Naive B cell (primary cell): ENCODE measurements at places on chromosomes 7 and 10. TPM values are rescaled to one million over a fixed set of nuclear protein-coding genes. Genes with fewer than 3 reads are reported as not detected.

GRCh38 chr7:26291699-26292538 lies at the start of gene SNX10:
TSS of gene SNX10 (plus strand) at chr7:26291862. CDS start at chr7:26346443, 54,581 bp downstream.
- H3K4me1 ChIP-seq, result peaks cover 45% of the 10 kb centered on the region
- peak within 1 kb of the TSS; percentile 96 for H3K27ac ChIP-seq
- H3K27me3 ChIP-seq, result no peaks in the 10 kb centered on the region
- H3K36me3 ChIP-seq, result no peaks in the 10 kb centered on the region
- DNase-seq, result peak; percentile 80

DNA sequence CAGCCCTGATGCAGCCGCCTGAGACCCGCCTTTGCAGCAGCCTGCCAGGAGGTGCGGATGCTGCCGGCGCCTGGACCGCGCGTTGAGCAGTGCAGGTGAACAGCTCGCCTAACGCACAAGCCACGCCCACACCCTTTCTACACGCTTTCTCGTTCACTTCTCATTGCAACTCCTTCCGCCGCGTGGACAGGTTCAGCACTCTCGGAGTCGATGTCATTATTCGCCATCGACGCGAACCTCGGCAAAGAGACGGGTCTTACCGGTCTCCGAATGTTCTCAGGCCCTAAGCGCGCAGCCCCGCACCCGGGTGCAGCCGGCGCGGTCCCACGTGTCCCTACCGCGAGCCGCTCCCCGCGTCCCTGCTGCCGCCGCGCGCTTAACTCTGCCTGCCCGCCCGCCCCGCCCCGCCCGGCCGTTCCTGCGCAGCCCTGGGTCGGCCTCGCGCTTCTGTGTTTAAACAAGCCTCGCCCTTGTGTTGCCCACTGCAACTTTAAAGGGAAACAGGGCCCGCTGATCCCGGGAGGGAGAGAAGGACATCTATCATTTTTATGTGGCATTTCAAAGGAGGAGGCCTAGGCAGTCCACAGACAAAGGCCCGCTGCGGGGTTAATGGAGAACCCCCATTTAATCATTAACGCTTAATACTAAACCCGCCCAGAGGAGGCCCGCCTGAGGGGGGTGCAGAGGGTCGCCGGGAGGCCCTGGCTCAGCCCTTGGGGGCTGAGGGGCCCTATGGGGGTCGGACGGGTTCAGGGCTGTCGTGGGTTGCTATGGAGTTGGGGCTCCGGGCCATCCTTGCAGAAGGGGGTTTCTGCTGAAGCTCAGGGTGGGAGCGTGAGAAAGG lies 128.5 kb downstream of the WDR11 start:
- H3K36me3 ChIP-seq, result no peaks in the 10 kb centered on the region
- H3K27me3 ChIP-seq, result peaks cover 54% of the 10 kb centered on the region
- no peaks in the 10 kb centered on the region for H3K4me1 ChIP-seq
- no peak for DNase-seq

- no peak overlapping the region for H3K4me3 ChIP-seq
- H3K36me3 ChIP-seq, result no peaks in the 10 kb centered on the region
- DNase-seq, result no peak
- no peaks in the 10 kb centered on the region for H3K4me1 ChIP-seq
- H3K27ac ChIP-seq, result no peak overlapping the region
- H3K27me3 ChIP-seq, result peaks cover 11% of the 10 kb centered on the region
Observed at GRCh38 chr10:88858491-88858890, 6.8 kb upstream of the ANKRD22 start.

DNA sequence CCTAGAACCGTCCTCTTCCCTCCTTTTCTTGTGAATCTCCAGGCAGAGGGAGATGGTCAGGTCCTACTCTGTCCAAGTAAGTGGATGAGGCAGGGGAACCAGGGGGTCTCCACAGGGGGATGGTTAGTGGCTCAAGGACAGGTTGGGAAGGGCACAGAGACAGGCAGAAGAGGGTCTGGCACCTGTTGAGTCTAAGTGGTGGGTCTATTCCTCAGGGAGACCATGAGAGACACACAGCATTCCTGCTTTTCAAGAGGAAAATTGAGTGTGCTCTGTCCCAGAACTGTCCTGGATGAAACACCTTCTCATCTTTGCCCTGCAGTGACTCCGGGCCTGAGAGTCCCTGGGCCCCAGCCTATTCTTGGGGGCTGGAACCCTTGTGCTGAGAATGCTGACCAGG lies 184.8 kb upstream of the GALNT17 start:
- no peak overlapping the region for H3K27ac ChIP-seq
- H3K4me1 ChIP-seq, result no peaks in the 10 kb centered on the region
- no peak for DNase-seq
- H3K36me3 ChIP-seq, result no peaks in the 10 kb centered on the region

- no peak overlapping the region for H3K4me3 ChIP-seq
- DNase-seq, result no peak
- H3K4me1 ChIP-seq, result no peaks in the 10 kb centered on the region
Observed at GRCh38 chr7:135109976-135110375, 37.9 kb upstream of the TMEM140 start.

- H3K27ac ChIP-seq, result no peak overlapping the region
- H3K4me1 ChIP-seq, result no peaks in the 10 kb centered on the region
- H3K27me3 ChIP-seq, result peaks cover 7% of the 10 kb centered on the region
- no peaks in the 10 kb centered on the region for H3K36me3 ChIP-seq
- H3K4me3 ChIP-seq, result no peak overlapping the region
- no peak for DNase-seq
Observed at GRCh38 chr10:6701289-6701688, 121.2 kb upstream of the PRKCQ start.

- no peaks in the 10 kb centered on the region for H3K4me1 ChIP-seq
- H3K27me3 ChIP-seq, result peaks cover 19% of the 10 kb centered on the region
- peak; percentile 60 for DNase-seq
- no peaks in the 10 kb centered on the region for H3K36me3 ChIP-seq
Observed at GRCh38 chr10:23314835-23315239, 29.8 kb downstream of the C10orf67 start.

- DNase-seq, result no peak
- no peaks in the 10 kb centered on the region for H3K27me3 ChIP-seq
- H3K4me1 ChIP-seq, result peaks cover 24% of the 10 kb centered on the region
- peaks cover 16% of the 10 kb centered on the region for H3K36me3 ChIP-seq
Observed at GRCh38 chr7:149713731-149714068, 59.7 kb downstream of the ZNF467 start.

DNA sequence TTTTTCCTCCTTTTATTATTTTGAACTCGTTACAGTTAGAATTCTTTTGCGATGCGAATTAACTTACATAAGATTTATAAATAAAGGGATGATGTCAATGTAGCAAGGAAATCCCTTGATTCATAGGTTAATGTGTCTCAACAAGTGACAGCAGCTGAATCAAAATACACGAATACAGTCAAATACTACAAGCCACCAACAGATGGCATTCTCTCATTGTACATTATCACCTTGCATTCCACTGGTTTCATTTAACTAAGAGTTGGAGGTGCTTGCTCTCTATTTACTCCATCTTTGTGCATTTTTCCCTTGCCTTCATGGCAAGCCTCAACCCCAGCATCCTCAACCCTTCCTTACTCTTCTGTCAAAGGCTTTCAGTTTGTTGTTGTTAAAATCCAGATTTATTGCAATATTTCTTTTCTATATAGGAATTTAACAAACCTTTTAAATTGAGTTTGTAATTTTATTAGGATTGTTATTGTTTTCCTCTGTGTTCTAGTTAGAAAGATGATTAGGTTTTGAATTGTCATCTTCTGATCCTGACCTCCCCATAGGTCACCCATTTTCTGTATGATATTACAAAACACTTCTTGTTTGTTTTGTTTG lies 78.3 kb downstream of the SLC25A40 start:
- DNase-seq, result peak; percentile 18
- H3K36me3 ChIP-seq, result no peaks in the 10 kb centered on the region
- H3K4me1 ChIP-seq, result no peaks in the 10 kb centered on the region
- no peak overlapping the region for H3K4me3 ChIP-seq

- DNase-seq, result no peak
- H3K4me1 ChIP-seq, result peaks cover 1% of the 10 kb centered on the region
- no peak overlapping the region for H3K4me3 ChIP-seq
- H3K36me3 ChIP-seq, result peaks cover 9% of the 10 kb centered on the region
- no peaks in the 10 kb centered on the region for H3K27me3 ChIP-seq
Observed at GRCh38 chr7:47525066-47525623, 56.8 kb downstream of the TNS3 start.

DNA sequence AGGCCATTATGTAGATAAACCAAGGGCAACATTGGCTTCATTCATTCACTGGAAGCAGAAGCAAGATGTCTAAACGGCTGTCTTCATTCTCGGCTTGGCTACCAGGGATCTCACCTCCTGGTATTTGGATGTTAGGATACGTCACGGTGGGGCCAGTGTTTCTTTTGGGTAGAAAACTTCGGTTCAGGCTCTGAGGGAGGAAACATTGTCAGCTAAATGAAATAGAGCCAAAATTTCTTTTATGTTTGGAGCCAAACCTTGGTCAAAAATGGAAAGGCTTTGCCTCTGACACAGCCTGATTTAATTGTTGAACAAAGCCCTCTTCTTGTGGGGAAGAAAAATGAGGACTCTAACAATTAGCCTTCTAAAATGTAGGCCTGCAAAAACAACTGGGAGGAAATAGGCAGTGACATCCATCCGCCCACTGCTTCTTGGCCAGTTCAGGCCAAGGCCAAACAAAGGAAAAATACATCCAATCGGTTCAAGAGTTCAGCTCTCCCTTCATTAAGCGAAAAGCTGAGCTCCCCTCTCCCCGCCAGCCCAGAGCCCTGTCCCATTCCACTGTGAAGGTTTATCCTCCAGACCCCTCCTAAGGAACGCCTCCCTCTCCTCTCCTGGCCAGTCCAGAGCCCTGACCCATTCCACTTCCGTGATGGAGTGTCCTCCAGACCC lies 44.4 kb downstream of the PFKFB3 start:
- H3K4me3 ChIP-seq, result no peak overlapping the region
- peaks cover 4% of the 10 kb centered on the region for H3K36me3 ChIP-seq
- DNase-seq, result no peak
- no peaks in the 10 kb centered on the region for H3K27me3 ChIP-seq
- no peaks in the 10 kb centered on the region for H3K4me1 ChIP-seq
- H3K27ac ChIP-seq, result no peak overlapping the region

- no peak for DNase-seq
- no peak overlapping the region for H3K4me3 ChIP-seq
- no peaks in the 10 kb centered on the region for H3K36me3 ChIP-seq
- no peak overlapping the region for H3K27ac ChIP-seq
- no peaks in the 10 kb centered on the region for H3K4me1 ChIP-seq
Observed at GRCh38 chr7:11726794-11727155, 105.2 kb downstream of the THSD7A start.

DNA sequence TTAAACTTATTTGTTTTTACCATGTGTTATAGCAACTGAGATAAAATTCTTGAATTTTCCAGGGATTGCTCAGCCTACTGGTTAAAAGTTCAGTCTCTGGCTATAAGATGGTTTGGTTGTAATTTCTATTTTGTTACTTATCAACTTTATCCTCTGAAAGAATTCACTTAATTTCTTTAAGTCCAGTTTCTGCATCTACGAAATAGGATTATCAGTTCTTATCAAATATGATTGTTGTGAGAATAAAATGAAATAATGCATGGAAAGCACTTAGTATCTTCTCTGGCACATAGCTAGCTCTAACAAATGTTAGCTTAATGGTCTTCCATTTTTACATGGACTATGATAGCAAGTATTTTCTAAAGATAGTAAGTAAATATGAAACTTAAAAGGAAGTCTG lies 53.3 kb downstream of the SEMA3D start:
- no peaks in the 10 kb centered on the region for H3K4me1 ChIP-seq
- no peaks in the 10 kb centered on the region for H3K27me3 ChIP-seq
- no peak overlapping the region for H3K4me3 ChIP-seq
- H3K36me3 ChIP-seq, result no peaks in the 10 kb centered on the region

DNA sequence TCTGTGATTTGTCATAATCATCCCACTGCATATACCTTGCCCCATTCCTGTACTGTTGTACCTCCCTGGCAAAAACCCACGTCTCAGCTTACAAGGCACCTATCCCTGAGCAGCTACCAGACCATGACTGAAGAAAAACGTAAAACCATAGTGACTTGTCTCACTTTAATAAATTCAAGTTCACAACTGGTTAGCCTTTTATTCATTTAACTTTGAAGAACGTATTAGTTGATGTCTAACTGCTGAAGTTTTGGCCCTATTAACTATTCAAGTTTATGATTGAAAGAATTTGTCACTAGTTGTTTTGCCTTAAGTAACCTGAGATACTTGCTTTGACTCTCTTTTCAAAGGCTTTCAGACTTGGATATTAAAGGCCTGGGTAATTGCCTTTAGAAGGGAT lies 59.7 kb downstream of the GALNT11 start:
- no peaks in the 10 kb centered on the region for H3K27me3 ChIP-seq
- no peak overlapping the region for H3K4me3 ChIP-seq
- no peaks in the 10 kb centered on the region for H3K4me1 ChIP-seq
- no peak overlapping the region for H3K27ac ChIP-seq
- no peak for DNase-seq

- H3K36me3 ChIP-seq, result no peaks in the 10 kb centered on the region
- H3K4me3 ChIP-seq, result no peak overlapping the region
- H3K27me3 ChIP-seq, result peaks cover 2% of the 10 kb centered on the region
- H3K4me1 ChIP-seq, result no peaks in the 10 kb centered on the region
Observed at GRCh38 chr10:8581521-8582225, 527.2 kb downstream of the GATA3 start.

- H3K27ac ChIP-seq, result no peak overlapping the region
- H3K36me3 ChIP-seq, result no peaks in the 10 kb centered on the region
- H3K27me3 ChIP-seq, result peaks cover 9% of the 10 kb centered on the region
- no peak overlapping the region for H3K4me3 ChIP-seq
- no peaks in the 10 kb centered on the region for H3K4me1 ChIP-seq
Observed at GRCh38 chr10:44394696-44395381, 9.9 kb upstream of the CXCL12 start.

DNA sequence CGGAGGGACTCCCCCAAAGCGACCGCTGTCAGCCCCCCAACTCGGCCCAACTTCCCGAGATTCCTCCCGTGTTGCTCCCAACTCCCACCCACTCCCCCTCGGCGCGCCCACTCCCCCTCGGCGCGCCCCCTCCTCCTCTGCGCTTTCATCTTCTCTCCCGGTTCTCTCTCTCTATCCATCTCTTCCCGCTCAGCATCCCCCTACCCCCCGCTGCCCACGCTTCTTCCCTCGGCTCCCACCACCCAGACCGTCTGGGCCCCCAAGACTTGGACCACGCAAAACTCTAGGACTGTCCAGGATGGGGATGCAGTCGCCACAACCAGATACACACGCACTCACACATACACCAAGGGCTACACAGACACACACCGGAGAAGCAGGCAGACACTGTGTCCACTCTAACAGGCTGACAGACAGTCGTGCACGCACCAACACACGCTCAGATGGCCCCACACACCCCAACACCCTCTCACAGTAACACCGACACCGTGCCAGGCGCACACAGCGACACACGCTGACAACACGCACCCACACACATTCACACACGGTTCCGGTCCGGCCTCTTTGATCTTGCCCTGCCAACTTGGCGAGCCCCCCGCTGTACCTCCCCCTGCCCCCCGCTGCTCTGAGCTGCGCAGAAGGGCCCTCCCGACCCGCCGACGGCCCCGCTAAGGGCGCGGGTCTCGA lies 1.1 kb downstream of the GRID1 start:
- H3K27ac ChIP-seq, result peak overlapping the region; percentile 83
- no peak for DNase-seq
- peak overlapping the region; percentile 66 for H3K4me3 ChIP-seq

GRCh38 chr10:97494863-97495506 lies 3.2 kb downstream of the MMS19 start:
- peak overlapping the region; percentile 67 for H3K27ac ChIP-seq
- H3K4me1 ChIP-seq, result peaks cover 32% of the 10 kb centered on the region
- no peak overlapping the region for H3K4me3 ChIP-seq

- DNase-seq, result no peak
- H3K4me3 ChIP-seq, result no peak overlapping the region
- H3K36me3 ChIP-seq, result no peaks in the 10 kb centered on the region
- H3K27me3 ChIP-seq, result peaks cover 9% of the 10 kb centered on the region
- no peaks in the 10 kb centered on the region for H3K4me1 ChIP-seq
Observed at GRCh38 chr10:91691981-91692380, 59.1 kb upstream of the PPP1R3C start.

Gene IKZF1
- polyA plus RNA-seq, result 222 TPM

Gene PDK4
- polyA plus RNA-seq, result 32.4 TPM

Gene MMRN2
- polyA plus RNA-seq, result not detected
